Inflammatory macrophage (primary cell): ENCODE measurements at places on chromosomes 16 and 17.

DNA sequence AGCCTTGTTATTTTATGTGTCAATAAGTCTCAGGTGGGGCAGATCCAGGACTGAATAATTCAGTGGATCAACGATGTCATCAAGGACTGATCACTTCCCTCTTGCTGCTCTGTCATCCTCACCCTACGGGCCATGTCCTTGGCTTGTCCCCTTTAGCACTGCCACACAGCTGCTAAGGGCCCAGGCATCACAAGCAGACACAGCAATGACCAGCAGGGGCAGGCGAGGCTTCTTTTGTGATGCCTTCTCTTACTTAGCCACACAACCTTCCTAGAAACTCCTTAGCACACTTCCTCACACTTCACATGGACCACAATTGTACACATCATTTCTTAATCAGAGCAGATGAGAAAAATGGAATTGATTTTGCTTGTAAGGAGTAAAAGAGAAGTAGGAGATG is 356.3 kb upstream of the SOX9 start:
- no peak for DNase-seq

- no peak for DNase-seq
These were observed 409.8 kb downstream of the CDH11 start for GRCh38 chr16:64712026-64712425.

GRCh38 chr17:49890077-49890821 is 42.4 kb upstream of the TAC4 start:
- DNase-seq, result no peak

- no peak for DNase-seq
These were observed 98.4 kb upstream of the GSE1 start for GRCh38 chr16:85514598-85515318.
